ENCODE measurements at places on chromosomes 6 and 20.

- no peak for DNase-seq
These were observed 10.2 kb downstream of the HDAC2 start for GRCh38 chr6:113960795-113961194.

GRCh38 chr6:53860511-53860910 is 65.7 kb downstream of the LRRC1 start:
- no peak for DNase-seq

- DNase-seq: no peak
These were observed 93.6 kb upstream of the ADGRF1 start for GRCh38 chr6:47135772-47136171.

DNA sequence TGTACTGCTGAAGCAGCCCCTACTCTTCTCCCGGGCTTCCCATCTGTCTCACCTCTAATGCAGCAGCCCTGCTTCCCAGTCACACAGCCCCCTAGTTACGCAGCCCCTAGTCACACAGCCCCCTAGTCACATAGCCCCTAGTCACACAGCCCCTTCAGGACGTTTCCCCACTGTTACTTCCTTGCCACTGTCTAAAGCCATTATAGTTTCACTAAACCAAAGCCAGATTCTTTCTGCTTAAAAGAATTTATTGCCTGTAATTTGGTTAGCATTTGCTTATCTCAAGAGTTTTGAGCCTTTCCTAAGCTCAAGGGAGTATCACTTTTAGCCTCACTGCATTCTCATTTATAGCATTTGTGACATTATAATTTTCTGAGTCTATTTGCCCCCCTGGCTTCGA is 127.9 kb downstream of the LMBRD1 start:
- DNase-seq: no peak

- DNase-seq: no peak
These were observed 241.6 kb upstream of the SUPT3H start for GRCh38 chr6:45619211-45619760.

DNA sequence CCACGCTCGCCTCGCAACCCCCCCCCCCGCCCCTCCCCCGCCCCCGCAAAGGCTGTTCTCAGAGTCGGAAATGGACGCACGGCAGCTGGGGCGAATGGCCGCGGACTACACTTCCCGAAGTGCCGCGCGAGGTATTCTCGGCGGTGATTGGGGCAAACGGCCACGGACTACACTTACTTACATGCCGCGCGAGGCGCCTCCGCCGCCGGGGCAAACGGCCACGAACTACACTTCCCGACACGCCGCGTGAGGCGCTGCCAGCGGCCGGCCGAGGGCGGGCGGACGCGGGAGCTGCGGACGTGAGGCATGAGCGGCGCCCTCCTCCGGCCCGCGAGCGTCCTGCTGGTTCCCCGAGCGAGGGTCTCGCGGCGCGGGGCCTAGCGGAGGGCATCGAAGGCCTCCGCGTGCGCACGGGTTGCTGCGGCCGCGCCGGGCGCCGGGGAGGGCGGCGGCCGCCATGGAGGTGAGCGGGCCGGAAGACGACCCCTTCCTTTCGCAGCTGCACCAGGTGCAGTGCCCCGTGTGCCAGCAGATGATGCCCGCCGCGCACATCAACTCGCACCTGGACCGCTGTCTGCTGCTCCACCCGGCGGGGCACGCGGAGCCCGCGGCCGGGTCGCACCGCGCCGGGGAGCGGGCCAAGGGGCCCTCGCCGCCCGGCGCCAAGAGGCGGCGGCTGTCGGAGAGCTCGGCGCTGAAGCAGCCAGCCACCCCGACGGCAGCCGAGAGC is at the start of gene WRNIP1:
WRNIP1 (plus strand) TSS at position 228 of the 730 bp plus-strand sequence; CDS start at position 458, 230 bp downstream.
- DNase-seq: peak; percentile 91

DNA sequence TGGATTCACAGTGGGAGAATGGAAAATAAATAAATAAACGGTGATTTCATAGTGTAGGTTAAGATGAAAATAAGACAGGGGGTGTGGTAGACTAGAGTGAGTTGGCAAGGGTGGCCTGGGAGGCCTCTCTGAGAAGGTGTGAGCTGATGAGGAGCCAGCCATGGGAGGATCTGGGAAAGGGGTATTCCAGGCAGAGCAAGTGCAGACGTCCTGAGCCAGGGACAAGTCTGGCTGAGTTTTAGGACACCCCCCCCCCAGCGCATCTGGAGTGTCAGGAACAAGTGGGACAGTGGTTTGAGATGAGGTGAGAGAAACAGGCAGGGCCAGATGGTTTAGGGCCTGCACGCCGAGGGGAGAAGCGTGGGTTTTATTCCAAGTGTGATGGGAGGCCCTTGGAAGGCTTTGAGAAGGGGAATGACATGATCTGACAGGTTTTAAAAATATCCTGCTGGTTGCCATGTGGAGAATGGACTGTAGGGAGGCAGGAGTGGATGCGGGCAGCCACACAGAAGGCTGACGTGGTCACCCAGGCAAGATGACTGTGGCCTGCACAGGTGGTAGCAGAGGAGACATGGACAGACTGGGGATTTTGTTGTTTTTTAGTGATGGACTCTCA is 21.1 kb upstream of the CCM2L start:
- DNase-seq: no peak

DNA sequence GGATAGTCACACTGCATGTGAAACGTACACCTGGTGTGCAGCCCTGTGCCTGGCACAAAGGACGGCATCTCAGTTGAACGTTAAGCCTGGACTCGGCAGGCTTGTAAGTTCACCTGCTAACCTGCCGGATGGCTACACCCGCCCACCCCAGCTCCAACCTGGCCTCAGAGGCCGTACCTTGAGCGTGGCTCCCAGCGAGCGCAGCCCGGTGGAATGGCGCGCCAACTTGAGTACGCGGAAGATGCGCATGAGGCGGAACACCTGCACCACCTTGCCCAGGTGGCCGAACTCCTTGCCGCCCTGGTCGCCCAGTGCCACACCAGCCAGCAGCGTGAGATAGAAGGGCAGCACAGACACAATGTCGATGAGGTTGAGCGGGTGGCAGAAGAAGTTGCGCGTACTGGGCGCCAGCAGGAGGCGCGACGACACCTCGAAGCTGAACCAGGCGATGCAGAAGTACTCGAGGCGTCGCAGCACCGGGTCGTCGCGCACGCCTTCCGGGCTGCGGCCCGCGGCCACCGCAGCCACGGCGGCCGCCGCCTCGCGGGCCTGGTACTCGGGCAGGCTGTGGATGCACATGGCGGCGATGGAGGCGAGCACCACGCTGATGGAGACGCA is 3.3 kb downstream of the KCNS1 start:
- peak; percentile 39 for DNase-seq

- DNase-seq: no peak
These were observed 18.4 kb downstream of the NT5E start for GRCh38 chr6:85468326-85468725.

- no peak for DNase-seq
These were observed 184.5 kb downstream of the KIF16B start for GRCh38 chr20:16388731-16389130.

Measured in stimulated activated CD4-positive, alpha-beta T cell treated with anti-CD3 and anti-CD28 coated beads, Interleukin-4, amount 100 ng/mL, for 48 hours (primary cell).